ENCODE measurements at places on chromosomes 6 and 20.
A peak's percentile ranks its signal among the peaks of the same experiment; 100 is the strongest.

DNA sequence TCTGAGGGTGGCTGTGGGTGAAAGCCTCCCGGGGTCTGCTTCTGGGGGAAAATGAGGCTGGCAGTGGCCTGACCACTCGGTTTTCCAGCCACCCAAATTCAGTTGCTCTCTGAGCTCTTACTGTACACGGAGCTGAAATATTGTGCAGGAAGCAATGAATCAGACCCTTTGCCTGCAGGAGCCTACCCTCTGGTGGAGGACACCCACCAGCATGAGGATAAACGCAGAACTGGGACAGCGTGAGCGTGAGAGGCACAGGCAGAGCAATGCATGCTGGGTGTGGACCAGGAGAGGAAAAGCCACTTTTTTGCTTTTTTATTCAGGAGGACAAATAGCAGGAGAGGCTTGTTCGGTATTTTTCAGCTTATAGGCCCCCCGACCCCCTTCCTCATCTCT, 298.0 kb downstream of the QKI start:
- DNase-seq = no peak

GRCh38 chr6:139161169-139161568, 26.3 kb downstream of the HECA start:
- no peak for DNase-seq

- DNase-seq = no peak
Observed at GRCh38 chr6:55012454-55012853, 161.9 kb upstream of the HCRTR2 start.

DNA sequence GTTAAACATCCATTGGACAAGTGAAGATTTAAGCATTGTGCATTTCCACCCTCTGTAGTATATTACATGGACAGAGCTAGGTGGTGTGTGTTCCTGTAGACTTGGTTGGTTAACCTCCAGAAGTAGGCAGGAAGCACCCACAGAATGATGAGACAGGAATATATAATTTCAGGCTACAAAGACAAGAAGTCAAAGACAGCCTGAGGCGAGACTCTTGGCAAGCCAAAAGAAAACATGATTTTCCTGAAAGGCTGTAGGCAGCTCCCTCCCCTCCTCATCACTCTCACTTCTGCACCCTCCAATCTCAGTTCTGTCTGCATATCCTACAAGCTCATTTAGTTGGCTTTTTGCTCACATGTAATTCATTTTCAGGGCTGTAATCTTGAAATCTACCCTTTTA, 110.0 kb upstream of the SLC35B3 start:
- no peak for DNase-seq

DNA sequence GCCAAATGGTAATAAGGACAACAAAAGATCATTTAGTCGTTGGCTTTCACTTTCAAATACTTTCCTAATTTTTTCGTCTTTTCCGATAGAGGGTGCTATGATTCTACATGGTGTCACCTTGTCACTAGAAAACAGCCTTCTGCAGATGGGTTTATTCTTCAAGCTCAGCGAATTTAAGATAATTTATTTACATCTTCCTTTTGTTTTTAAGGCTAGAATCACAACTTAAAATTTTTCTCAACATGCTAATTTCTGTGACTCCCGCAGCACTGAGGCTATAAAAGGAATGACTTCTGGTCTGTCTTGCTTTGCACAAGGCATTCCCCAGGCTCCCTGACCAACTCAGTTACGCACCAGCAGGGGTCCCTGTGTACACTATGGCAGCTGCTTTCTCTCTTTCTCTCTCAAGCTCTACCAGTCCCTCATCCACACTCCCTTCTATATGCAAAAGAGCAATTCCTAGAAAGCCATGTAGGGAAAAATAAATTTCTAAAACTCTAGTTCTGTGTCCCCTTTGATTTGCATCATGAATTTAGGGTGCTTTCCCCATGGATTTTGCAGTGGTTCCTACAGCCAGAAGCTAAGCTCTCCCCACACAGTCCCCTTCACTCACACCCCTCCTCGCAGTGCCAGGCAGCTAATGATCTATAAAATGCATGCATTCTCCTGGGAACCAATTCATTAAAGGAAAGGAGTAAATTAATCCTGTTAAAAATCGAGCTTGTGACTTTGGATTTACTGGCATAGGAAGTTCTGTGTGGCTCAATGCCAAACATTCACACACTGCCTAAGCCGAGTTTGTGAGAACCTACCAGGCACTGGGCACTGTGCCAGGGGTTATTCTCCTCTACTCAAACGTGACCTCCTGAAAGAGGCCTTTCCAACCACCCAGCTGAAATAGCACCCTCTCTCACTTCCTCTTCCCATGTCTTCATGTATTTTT, 74.5 kb downstream of the DCDC2 start:
- peak; percentile 85 for DNase-seq

DNA sequence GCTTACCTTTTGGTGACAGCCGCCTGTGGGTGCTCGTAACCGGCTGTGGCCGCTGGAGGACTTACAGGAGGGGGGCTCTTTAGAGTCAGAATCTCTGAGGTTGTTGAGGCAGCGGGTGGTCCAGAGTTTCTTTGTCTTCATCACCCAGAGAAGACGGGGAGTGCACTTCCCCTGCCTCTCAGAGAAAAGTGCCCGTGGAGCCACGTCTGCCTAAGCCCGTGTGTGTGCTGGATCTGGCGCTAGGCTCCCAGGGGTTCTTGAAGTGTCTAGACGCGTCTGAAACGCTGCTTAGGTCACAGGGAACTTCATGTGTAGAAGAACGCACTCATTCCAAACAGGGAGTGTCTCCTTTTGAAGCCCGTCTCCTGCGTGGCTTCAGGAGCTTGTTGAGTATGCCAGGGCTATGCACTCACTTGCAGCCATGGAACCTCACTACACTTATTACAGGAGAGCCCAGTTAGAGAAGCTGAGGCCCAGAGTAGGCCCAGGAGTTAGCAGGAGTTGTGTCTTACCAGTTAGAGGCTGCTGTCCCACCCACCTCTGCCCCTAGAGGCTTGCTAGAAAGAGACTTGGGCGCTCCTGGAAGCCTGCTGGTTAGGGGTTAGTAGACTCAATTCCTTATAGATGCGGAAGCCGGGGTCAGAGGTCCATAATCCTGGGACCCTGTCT, 1.3 kb downstream of the LSM14B start:
- DNase-seq = peak; percentile 57

DNA sequence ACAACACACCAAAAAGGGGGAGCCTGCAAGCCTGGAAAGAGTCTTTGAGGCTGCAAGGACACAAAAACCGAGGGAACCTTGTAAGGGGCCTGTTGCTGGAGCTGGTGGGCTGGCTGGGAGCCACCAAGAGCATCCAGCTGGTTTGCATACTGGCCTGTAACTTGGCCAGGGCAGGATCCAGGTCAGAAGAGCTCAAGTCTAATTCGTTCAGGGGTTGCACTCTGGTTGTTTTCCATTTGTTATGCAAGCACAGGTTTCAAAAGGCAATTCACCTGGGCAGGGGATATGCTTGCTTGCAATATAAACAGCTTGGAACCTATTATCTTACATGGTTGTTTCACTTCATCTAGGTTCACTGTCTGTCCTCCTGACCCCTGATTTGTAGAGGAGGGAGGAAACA, 98.3 kb upstream of the GCM1 start:
- no peak for DNase-seq

- peak; percentile 20 for DNase-seq
Observed at GRCh38 chr6:98871057-98871456, 36.7 kb downstream of the POU3F2 start.

DNA sequence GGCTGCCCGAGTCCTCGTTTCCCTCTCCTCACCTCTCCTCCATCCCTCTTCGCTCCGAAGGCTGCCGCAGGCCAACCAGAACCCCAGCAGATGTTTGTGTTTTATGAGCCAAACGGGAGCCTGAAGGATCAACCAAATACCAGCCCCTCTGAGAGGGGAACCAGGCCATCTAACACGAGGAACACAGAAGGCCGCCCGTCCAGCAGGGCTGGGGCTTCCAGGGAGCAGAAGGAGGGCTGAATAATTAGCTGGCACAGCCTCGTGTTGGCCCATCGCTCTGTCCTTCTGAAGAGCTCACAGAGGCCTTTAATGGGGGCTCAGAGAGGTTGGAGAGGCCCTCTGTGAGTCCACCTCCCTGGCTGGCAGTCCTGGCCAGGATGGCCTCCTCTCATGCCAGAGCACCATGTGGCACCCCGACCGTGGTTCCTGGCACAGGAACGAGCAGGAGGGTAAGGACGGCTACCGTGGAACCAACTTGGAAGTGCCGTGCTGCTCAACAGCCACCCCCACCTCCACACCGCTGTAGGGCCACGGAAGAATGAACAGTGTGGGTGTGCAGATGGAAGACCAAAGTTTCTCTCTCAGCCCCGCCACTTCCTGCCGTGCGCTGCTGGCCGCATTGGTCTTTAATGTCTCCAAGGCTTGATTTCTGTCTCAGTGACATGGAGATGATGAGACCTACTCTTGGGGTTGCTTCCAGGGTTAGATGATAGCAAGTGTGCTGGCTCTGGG, 155.2 kb downstream of the SCML4 start:
- DNase-seq = no peak

- DNase-seq = no peak
Observed at GRCh38 chr20:36070451-36070850, 84.1 kb upstream of the EPB41L1 start.

GRCh38 chr6:144417681-144418080, 132.5 kb downstream of the UTRN start:
- DNase-seq = no peak
